ENCODE measurements at places on chromosomes 1 and 21.

DNA sequence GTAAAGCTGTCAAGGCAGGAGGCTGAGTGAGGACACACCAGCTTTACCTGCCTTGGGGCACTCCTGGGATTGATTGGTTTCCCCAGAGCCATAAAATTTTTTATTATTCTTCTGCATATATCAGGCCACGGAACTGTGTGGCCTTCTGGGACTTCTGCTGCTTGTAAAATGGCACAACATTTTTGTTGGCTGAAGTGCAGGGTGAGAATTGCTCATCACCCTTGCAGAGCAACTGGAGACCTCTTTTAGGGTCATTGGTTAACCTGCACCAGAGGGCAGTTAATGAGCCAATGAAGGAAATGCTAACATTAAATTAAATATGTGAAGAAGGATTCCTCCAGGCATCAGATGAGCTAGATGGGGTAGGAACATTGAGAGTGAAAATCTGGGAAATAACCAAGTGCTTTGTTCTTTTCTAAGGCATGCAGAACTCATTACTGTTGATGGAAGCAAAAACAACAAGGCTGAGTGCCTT is 87.7 kb downstream of the LTN1 start:
- no peak for DNase-seq

DNA sequence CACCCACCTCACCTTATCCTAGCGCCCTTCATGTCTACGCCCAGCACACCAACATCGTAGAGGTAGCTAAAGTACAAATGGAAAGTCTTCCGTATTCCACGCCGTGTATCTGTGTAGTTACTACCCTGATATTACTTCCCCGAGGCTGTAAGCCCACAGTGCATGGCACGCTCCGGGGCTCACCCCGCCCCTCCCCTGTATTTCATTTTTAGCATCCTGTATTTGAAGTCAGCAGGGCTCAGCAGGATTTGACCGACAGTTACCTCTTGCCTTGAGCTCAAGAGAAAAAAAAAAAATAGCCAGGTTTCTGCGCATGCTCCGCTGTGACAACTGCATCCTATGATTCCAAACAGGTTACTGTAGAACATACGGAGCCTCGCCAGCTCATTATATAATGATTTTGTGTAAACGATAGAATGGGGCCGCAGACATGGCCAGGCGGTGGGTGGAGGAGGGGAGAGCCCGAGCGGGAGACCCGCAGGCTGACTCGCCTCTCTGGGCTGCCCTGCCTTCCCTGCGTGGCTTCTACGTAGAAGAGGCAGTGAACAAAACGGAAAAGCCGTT is 1.3 kb downstream of the ABCG1 start:
- peak; percentile 82 for DNase-seq

- no peak for DNase-seq
Measured at GRCh38 chr21:42508371-42508770, 5.3 kb upstream of the SLC37A1 start.

- no peak for DNase-seq
Measured at GRCh38 chr1:15948595-15949452, 27.1 kb downstream of the ZBTB17 start.

- DNase-seq = no peak
Measured at GRCh38 chr1:245991266-245991665, 515.8 kb downstream of the SMYD3 start.

- DNase-seq = peak; percentile 19
Measured at GRCh38 chr1:89525169-89525855, 683 bp downstream of the LRRC8B start.

- no peak for DNase-seq
Measured at GRCh38 chr1:153586347-153586746, 20.7 kb upstream of the S100A2 start.

DNA sequence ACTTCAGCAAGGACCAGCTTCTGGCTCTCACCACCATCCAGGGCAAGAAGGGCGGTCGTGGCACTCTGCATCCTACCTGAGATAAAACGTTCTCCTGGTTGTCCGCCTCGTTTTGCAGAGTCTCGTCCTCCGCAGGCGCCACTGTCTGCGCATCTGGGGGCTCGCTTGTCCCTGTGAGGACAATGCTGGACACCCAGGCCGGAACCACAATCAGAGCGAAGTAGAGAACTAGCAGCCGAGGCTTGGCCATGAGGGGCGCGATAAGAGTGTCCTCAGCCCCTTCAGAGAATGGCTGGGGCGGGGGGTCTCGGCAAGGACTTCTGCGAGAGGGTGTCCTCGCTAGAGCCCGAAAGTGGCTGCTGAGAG is 505 bp downstream of the OLFML2B start:
- DNase-seq = no peak

GRCh38 chr1:116465845-116466685 is 93.0 kb downstream of the ATP1A1 start:
- peak; percentile 19 for DNase-seq

DNA sequence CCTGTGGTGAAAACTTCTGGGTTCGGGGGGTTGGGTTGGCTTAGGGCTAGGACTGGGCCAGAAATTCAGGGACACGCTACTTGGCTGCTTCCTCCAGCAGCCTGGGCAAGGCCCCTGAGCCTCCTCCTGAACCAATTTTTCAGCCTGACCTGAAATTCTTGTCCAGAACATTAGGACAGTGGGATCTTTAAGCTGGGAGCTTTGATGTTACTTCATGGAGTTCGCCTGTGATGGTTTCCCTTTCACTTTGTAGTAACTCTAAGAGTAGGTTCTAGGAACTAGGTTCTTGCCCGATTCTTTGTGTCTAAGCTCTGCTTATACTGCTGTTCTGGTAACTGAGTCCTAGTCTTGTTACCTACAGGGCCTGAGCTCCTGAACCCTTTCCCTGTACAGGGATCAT is 75.3 kb downstream of the S1PR1 start:
- DNase-seq = no peak

DNA sequence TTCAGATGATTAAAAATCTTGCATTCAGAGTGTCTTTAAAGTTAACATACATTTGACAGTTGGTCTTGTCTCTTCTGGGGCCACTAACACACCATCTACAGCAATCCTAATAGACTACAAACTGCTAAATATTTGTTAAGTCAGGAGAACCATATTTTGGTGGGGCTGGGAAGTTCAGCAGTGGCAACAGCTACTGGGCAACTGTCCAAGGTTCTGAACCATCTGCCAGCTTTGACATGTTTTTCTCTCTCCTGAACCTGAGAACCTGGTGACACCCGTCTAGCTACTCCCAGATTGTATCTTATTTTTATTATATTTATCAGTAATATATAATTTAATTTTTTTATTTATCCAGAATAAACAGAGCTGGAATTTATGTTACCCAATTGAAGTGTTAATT is 199.0 kb upstream of the DPYD start:
- peak; percentile 67 for DNase-seq

- no peak for DNase-seq
Measured at GRCh38 chr1:228210712-228211530, 3.1 kb downstream of the OBSCN start.

- no peak for DNase-seq
Measured at GRCh38 chr1:70719154-70719553, 308.1 kb downstream of the CTH start.

- no peak for DNase-seq
Measured at GRCh38 chr1:202127061-202127460, 4.3 kb downstream of the GPR37L1 start.

DNA sequence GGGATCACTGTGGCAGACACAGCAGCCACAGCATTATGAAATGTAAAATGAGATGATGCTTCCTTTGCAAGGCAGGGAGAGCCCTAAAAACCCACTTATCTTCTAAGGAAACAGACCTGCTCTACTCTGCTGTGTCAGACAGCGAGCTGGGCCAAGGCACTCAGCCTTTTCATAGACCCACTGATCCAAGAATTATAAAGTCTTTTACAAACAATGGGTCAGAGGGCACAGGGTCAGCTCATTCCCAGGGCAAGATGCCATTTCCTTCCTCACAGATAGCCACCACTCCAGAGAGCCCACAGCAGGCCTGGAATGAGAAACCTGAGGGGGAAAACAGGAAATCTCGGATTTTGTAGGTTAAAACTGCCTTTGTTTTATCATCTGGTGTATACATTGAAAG is 42.9 kb downstream of the CASQ2 start:
- DNase-seq = no peak

DNA sequence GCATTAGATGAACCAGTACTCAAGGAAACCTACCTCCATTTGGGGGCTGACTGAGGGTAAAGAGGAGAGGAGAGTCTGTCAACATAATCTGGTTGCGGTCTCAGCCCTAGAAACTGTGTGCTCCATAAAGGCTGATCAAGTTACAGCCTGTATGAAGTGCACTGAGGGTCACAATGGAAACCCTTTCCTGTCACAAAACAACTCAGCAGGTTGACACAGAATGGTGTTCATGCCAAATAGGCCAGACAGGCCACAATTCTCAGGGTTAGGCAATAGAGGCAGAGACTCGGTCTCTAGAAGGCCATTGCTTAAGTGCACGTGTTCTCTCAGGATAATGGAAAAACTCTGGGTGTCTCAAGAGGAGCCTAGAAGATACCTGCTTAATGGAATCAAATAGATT is 4.1 kb upstream of the ANKRD35 start:
- peak; percentile 33 for DNase-seq

GRCh38 chr1:187041104-187041503 is 212.4 kb downstream of the PLA2G4A start:
- DNase-seq = no peak

DNA sequence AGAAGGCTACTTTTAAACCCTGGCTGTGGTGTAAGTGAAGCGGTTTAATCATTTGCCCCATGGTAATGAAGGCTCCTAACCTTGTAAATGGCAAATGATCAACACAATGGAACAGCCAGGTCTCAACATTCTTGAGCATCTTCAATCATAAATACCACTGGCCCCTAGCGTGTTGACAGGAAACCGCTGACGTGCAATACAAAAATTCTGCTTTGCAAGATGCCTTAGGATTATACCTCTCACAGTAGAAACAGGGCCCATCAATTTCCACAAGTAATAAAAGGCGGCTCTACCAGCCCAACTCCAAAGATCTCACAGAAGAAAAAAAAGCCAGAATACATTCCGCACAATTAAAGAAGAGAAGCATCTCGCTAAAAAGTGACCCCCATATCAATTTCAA is 32.8 kb downstream of the LGALS8 start:
- no peak for DNase-seq

GRCh38 chr1:215744419-215744818 is 177.3 kb downstream of the KCTD3 start:
- no peak for DNase-seq

DNA sequence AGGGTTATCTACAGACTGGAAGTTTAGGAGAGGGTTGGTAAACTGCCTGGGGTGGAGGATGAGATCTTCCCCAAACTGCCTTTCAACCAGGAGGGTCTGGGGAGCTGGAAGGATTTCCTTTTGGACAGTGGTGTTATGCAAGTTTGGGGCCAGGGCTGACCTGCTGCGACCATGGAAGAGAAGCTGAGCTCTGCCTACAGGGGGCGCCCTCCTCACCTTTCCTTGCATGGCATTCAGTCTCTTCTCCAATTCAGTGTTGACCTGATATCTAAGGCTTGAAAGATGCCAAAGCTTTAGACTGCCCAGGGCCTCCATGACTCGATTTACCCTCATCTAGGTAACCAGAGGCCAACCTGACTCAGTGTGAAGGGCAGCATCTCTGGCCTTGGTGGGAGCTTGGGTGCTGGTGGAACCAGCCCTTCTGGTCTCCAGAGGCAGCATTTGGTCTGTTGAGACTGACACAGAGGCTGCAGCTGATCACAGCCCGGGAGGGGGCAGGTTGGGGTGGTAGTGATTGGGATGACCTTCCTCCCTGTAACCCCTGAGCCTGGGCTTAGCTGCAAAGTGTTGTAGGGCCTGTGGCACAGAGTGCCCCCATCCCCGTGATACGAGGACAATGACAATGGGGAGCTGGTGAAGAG is 170.0 kb downstream of the GRIK3 start:
- peak; percentile 24 for DNase-seq

DNA sequence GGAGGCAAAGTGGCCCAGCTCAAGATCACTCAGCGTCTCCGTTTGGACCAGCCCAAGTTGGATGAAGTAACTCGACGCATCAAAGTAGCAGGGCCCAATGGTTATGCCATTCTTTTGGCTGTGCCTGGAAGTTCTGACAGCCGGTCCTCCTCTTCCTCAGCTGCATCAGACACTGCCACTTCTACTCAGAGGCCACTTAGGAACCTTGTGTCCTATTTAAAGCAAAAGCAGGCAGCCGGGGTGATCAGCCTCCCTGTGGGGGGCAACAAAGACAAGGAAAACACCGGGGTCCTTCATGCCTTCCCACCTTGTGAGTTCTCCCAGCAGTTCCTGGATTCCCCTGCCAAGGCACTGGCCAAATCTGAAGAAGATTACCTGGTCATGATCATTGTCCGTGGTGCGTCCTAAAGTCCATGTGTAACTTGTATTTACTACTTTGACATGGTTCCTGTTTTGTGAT is 2.7 kb downstream of the RBM15 start:
- no peak for DNase-seq

DNA sequence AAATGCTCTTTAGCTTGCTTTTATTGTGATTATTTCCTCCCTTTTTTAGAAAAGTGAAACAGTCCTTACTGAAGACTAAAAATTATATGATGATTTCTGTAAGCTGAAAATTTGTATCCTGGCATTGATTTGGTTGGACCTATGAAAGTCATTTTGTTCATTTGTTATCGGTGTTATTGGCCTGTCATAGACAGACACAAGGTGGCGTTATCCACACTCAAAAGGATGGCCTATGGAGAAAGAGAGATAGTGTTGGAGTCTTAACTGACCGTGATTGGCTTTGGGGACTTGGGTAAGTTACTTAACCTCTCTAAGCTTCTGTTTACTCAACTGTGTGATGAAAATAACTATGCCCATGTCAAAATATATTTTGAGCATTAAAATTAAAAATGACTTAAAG is 203.6 kb upstream of the CHODL start:
- no peak for DNase-seq

- no peak for DNase-seq
Measured at GRCh38 chr1:240503558-240503957, 108.4 kb downstream of the GREM2 start.

DNA sequence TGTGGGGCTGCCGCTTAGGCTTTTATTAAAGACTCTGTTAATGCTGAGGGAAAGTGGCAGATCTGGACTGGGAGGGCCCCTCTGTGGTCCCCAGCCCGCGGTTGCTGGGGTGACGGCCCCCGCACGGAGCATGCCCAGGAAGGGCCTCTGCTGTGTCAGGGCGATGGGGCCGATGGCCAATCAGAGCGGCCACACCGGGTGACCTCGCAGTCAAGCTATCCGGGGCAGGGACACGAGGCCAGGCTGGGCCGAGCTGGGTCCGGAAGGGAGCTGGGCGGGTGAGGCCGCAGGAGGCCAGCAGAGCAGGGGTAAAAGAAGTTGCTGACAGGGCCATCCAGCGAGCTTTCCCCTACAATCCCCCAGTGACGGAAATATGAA is 145.1 kb downstream of the CASZ1 start:
- no peak for DNase-seq

- DNase-seq = no peak
Measured at GRCh38 chr1:238672262-238672661, 714.1 kb upstream of the CHRM3 start.

- no peak for DNase-seq
Measured at GRCh38 chr1:17587693-17588047, 48.2 kb downstream of the ARHGEF10L start.

- no peak for DNase-seq
Measured at GRCh38 chr1:26153966-26154532, 4.8 kb upstream of the FAM110D start.

- DNase-seq = no peak
Measured at GRCh38 chr1:231519166-231519565, 9.3 kb upstream of the TSNAX start.
